ENCODE measurements at places on chromosomes 2 and 18.

DNA sequence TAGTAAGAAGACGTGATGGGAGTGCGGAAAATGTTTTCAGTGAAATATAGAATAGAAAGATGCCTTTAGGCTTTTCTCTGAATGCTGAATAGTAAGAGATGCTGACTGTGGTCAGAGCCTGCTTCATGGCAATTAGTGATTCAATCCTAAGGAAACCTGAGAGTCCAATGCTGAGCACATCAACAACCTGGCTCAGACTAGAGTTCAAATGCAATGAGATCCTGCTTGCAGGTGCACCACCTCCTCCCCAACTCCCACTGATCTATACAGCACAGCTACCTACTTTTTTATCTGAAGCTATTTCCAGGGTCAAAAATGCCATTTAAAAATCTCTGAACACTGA, 65.4 kb downstream of the AAK1 start:
- DNase-seq: no peak

- DNase-seq: no peak
Measured at GRCh38 chr2:229426464-229426863, 155.4 kb upstream of the PID1 start.

DNA sequence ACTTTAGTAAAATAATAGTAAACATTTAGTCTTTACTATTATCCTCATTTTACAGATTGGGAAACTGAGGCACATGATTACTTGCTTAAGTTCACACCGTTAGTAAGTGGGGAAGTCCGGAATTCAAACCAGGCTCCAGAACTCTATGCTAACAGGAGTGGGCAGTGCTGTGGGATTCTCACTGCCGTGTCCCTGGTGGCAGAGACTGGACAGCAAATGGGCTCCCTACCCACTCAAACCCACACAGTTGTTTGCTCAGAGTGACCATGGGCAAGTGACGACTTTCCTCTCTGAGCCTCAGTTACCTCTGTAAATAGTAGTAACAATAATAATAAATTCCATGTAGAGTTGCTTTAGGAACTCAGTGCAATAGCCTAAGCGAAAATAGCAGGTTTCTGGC, 24.0 kb downstream of the MAIP1 start:
- DNase-seq: no peak

GRCh38 chr2:3557639-3558204, 411 bp downstream of the RNASEH1 start:
- DNase-seq: no peak

DNA sequence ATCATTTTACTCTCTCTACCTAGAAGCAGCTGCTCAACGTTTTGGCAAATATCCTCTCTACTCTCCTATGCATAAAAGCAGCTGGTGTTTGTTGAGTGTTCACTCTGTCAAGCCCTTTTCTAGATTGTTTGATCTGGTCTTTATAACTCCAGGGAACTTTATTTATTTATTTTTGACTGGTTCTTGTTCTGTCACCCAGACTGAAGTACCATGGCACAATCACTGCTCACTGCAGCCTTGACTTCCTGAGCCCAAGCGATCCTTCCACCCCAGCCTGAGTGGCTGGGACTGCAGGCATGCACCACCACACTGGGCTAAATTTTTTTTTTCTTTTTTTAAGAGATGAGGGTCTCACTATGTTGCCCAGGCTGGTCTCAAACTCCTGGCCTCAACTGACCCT, 12.7 kb downstream of the CATIP start:
- no peak for DNase-seq

DNA sequence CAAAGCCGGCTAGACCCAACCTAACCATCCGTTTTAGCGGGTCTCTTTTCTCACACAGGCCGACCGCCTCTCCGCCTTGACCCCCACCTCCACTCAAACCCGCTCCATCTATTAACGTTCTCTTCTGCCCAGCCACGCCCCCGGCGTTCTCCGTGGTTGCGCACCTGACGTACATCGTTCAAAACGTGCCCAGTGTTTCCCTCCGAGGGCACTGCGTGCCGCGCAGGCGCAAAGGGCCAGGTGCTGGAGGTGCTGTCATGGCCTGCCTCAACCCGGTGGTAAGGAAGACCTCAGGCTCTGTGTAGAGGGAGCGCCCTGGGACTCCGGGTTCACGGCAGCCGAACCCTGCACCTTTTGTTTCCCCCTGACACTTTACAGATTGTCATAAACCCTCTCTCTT, at the start of gene GTF2A1L:
TSS of gene GTF2A1L (plus strand) at position 239 of the 400 bp plus-strand sequence. CDS start at position 258, 19 bp downstream.
- no peak for DNase-seq

DNA sequence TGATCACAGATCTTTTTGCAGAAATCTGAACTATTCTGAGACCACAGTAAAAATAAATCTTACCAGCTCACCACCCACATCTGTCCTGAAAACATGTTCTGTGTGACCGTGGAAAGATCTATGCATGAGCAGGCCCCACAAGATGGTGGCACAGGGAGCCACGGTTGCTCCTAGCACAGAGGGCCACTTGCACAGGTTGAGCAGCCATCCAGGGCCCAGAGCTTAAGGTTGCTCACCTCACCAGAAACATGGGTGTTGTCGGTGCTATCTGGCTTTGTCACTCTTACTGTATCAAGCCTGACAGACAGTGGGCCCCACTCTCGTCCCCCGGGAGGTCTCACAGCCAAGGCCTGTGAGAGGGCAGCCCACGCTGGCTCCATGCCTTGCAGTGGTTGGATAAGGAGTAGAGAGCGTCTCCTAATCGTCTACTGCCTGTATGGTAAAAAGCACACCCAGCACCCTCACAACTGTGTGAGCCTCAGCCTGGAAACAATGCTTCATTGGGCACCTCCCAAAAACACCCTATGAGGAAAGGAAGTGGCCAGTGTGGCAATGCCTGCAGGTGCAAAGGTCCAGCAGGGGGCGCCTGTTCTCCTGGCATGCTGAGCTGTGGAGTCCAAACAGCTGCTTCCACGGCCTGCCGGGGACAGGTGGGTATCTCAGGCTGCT, 19.6 kb downstream of the TUBB6 start:
- DNase-seq: peak; percentile 86

GRCh38 chr18:77608807-77609206, 359.2 kb downstream of the GALR1 start:
- peak; percentile 58 for DNase-seq

GRCh38 chr18:7856116-7856515, 289.0 kb downstream of the PTPRM start:
- no peak for DNase-seq

DNA sequence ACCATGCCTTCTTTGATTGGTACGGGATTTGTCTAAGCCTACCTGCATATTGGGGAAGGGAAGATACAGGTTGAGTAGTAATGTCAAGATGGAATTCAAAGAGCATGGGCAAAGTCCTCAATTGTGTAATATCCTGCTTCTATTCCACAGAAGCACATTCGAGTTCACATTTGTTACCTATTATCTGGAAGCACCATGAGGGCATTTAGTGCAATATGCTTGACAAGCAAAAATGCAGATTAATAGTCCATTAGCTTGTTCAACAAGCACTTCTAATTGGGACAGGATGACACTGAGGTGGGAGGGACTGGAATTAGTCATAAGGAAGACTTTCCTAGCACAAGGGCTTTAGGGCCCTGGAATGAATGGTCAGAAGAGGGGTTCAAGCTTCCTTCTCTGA, 40.5 kb downstream of the MYO5B start:
- no peak for DNase-seq

DNA sequence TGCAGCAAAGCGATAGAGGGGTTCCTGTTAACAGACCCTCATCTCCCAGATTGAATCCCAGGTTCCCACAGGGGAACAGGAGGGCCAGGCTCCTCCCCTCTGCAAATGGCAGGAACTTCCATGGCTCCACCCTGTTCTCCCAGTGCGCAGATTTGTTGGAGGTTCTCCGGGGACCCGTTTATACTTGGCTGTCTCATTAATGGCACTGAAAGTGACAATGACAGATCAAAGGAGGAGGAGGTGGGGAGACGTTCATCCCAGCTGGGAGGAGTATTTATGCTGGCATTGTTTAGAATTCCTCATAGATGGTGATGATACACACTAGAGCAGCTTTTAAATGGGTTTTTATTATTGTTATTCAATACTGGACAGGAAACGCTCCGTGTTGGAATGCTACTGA, 186.9 kb downstream of the LRP1B start:
- no peak for DNase-seq

DNA sequence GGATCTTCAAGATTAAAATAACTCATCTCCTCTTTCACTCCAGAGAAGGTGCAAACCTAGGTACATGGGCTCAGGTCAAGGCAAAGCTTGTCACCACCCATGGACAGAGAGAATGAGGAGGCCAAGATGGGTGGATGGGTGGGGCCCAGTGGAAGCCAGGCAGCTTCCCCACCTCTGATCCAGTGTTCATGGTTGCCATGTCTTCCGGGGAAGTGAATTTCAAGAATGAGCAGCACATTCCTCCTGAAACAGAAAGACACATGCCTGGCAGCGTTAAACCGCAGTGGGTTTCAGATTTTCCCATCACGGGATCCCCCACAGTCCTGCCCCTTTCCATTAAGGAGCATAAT, 301.7 kb downstream of the EIPR1 start:
- DNase-seq: no peak

DNA sequence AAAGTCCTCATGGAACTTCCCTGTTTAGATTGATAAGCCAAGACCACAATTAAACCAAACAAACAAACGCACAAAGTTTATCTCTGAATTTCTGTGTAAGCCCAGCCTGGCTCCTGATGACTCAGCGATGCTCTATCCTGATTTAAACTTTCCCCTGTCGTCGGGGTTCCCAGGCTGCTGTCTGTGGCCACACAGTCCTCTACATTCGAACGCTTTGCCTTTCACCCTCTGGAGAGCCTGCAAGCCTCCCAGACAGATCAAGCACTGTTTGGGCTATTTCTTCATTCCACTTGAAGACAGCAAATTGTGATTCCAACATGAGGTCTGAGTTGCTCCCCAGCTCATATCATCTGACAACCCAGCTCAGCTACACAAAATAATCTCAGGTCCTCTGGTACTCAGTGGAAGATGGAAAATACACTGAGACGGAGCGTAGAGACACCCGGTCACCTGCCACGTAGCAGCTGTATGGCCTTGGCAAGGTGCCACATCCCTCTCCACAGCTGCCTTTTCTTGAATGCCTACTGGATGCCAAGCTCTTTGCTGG, 51.2 kb downstream of the CYRIA start:
- DNase-seq: no peak

- DNase-seq: peak; percentile 72
Measured at GRCh38 chr2:71226096-71226964, 573 bp downstream of the PAIP2B start.

DNA sequence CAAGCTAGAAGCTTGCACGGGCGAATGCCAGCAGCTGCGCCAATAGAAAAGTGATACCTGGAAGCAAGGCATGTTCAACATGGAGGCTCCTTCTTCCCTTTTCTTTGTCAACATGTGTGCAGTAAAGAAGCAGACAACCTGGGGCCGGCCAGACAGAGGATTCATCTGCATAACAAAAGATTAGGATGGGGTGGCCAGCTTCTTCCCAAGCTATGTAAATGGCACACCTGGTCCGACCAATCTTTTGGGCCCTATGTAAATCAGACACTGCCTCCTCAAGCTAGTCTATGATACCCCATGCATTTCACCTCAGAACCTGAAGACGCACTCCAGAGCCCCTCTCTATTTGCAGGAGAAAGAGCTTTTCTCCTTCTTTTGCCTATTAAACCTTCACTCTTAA, 66.4 kb upstream of the TGFA start:
- no peak for DNase-seq

GRCh38 chr18:78742218-78742745, 237.3 kb upstream of the SALL3 start:
- no peak for DNase-seq

DNA sequence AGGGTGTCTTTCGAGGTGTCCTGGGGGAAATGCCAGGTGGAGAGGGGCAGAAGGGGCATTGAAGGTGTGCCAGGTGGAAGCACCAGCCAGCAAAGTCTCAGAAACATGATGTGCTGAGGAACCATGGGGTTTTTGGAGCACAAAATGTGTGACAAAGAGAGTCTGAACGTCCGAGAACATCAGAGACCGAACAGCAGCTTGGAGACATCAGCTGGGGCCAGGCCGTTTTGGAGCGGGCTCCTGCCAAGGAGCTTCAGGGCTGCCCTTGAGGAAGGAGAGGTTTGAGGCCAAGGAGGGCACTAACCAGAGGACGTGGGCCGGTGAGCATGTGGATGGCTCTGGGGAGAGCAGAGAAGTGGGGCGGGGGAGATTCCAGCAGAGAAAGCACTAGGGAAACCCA, 5.3 kb upstream of the MBP start:
- no peak for DNase-seq

GRCh38 chr2:54606393-54606958, 117.0 kb upstream of the EML6 start:
- DNase-seq: no peak

DNA sequence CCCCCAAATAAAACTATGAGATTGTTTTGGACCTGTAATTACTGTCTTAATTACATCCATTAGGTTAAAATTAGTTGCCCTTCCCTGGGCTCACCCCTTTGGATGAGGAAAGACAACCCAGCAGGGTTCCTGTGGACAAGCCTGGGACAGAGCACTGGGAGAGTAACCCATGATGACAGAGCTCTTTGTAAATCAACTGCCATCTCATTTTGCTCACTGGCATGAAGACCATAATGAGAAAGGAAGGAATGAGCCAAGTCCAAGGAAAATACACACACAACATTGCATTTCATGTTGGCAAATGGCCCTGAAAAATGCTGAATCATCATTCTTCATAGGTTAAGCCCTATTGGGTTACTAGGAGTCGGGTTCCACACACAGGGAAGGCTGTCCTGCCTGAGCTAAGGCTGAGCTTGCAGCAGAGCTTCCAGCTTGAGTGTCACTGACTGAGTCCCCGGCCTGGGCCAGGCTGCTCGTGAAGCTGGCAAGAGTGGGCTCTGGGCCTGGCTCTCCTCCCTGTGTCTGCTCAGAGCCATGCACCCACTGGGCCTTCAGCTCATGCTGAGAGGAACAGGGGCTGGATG, 94.1 kb upstream of the ACAA2 start:
- DNase-seq: no peak

- DNase-seq: peak; percentile 88
Measured at GRCh38 chr2:128369602-128370467, 51.2 kb upstream of the HS6ST1 start.

GRCh38 chr2:159982842-159983785, 79.3 kb downstream of the PLA2R1 start:
- DNase-seq: no peak

- no peak for DNase-seq
Measured at GRCh38 chr18:75723521-75724340, 296.2 kb upstream of the SMIM21 start.
